ENCODE measurements at places on chromosomes 4 and X.

GRCh38 chr4:23028875-23029274 is 336.1 kb downstream of the GBA3 start:
- DNase-seq = no peak

GRCh38 chr4:181909368-181909767 is 333.8 kb upstream of the TENM3 start:
- no peak for DNase-seq

GRCh38 chr4:3408793-3409330 is 32.9 kb upstream of the HGFAC start:
- DNase-seq = peak; percentile 5

GRCh38 chrX:68669094-68669860 is 21.8 kb downstream of the STARD8 start:
- DNase-seq = peak; percentile 28

DNA sequence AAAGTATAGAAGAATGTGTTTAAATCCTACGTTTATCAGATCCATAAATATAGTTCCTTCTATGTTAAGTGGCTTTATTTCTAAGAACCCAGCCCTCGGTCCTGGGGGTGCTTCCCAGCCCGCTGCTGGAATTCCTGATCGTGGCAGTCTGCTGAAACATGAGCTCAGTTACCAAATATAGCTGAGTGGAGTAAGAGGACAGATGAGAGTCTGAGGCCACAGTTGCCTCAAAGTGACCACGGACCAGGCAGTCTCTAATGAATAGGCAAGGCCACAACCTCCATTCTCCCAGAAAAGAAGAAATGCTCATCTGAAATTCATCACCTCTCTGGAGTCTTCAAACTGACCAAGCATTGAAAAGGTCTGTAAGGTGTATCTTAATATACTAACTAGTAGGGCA is at the start of gene PALLD:
TSS of gene PALLD (plus strand) at position 219 of the 400 bp plus-strand sequence.
- no peak for DNase-seq

GRCh38 chrX:115255003-115255402 is 21.1 kb upstream of the LRCH2 start:
- DNase-seq = no peak

DNA sequence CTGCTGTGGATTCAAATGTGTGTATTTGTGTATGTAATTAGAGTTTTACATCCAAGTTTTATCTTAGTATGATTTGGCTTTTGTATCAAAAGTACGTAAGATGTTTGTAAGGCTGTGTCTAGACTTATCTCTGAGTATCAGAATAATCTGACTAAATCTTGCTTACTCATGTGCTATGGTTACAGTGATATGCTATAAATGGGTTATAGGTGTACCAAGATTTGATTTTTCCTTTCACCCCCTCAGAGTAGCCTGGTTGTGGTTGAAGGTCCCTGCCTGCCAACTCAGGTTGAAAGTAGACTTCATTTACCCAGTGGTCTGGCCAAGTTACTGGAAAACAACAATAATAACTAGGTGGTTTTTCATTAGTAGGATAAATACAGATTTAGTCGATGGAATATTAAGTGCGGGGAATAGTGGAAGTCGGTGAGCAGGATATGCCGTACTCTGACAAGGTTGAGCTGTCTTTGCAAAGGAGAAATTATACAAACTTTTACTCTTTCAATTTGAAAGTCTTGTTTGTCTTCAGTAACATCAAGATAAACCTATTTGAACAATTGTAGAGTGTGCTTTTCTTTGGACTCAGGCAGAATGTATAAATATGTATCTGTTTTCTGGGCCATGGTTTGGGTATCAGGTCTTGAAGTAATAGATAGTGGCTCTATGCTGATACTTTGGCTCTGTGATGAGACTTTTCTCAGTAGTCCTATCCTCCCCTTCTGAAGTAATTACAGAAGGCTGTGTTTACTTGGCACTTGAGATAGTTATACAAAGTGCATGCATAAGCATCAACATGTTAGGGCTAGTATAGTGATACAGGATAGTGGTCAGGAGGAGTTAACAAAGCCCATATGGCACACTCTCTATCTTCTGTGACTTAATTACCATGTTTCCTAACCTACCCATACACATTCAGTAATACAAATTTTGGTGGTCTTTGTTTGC is 23.7 kb downstream of the BMP2K start:
- no peak for DNase-seq

DNA sequence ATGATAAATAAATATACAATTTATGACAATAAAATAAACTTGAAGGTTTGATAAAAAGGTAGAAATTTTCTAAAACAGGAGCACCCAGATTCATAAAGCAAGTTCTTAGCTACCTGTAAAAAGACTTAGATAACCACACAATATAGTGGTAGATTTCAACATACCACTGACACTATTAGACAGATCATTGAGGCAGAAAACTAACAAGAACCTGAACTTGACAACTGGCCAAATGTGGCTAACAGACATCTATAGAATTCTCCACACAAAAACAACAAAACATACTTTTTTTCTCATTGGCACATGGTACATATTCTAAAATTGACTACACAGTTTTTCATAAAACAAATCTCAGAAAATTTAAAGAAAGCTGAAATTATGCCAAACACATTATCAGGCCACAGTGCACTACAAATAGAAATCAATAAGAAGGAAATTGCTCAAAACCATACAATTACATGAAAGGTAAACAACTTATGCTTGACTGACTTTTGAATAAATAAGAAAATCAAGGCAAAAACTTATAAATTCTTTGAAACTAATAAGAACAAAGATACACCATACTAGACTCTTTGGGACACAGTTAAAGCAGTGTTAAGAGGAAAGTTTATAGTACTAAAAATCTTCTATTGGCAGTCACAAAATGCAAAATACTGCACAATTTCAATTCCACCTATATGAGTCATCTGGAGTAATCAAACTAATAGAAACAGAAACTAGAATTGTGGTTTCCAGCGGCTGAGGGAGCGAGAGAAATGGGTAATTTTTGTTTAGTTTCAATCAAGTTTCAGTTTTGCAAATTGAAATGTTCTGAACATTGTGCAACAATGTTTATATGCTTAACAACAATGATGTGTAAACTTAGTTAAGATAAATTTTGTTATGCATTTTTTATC is 925.6 kb downstream of the SH3BGRL start:
- no peak for DNase-seq

DNA sequence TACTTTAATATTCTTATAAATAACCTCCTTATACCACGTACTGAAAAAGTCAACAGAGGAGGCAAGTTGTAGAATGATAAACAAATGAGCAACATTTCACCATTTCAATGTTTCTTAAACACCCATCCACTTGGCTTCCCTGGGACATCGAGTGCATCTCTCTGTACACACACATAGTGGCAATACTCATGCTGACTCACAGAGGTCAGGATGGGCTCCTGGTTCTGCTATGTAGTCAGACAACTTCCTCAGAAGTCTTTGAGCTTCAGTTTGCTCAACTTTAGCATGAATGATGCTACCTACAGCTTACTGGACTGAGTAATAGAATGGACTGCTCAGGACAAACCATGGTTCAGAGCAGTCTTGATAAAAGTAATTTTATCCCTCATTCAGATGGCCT is 56.9 kb downstream of the MAD2L1 start:
- no peak for DNase-seq

DNA sequence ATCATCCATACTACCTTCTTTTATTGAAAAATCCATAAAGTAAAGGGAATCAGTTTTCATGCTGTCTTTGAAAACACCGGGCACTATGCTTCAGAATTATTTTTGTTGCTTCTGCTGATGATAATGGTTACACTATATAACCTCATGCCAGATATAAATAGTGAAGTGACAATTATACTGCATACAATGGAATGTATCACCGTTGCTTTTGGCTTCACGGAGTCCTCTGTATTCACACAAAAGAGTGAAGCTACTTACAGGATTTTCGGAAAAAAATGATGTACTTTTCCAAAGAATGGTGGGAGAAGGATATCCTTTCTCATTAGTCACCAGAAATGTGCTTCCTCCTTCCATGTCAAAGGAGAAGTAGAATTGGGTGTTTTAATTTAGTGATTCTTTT is 159.1 kb upstream of the PITX2 start:
- DNase-seq = no peak

GRCh38 chr4:98833384-98833783 is 95.5 kb downstream of the EIF4E start:
- no peak for DNase-seq

DNA sequence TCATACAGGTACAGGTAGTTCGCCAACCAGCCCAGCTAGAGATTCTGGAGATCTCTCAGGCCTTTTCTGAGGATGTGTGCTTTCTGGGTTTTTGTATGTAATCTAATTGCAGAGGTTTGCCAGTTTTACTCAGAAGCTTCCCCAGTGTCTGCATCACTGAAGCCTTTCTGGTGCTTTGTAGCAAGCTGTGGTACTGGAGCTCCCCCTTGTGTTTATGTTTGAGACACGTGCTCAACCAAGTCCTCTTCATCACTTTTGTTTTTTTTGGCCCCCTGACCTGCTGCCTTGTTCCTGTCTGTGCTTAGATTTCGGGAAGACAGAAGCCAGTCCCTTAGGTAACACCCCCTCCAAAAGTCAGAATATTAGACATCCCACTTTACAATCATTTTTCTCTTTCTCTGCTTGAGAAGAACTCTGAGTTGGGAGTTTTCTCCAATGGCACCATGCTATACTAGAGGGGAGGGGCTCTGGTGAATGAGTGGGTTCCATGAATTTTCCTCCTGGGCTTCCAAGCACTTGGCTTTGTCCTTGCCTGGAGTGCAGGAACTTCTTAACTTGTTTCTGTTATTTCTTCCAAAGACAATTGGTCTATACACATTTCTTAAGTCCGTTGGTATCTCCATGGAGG is 128.4 kb upstream of the TBC1D9 start:
- no peak for DNase-seq

DNA sequence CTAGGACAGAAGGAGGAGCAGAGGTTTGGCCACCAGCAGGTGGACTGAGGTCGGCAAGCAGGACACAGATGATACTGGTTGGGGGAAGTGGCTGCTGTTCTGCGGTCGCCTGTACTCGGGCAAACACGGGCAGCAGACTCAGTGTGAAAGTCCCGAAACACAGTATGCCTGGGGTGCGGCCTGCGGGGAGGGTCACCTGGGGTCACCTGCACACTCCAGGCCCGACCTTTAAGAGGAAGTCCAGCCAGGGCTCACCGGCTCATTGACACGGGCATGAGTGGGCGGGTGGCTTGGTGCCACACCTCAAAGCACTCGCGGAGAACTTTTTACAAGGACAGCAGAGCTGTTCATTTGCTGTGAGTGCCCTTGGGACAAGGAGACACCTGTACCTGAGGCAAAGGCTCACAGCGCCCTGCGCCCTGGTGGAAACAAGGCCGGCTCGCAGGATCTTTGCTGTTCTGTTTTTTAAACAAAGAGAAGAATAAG is 71.5 kb upstream of the MXD4 start:
- DNase-seq = no peak

GRCh38 chrX:7261672-7262332 is 113.8 kb upstream of the PUDP start:
- DNase-seq = no peak

- DNase-seq = peak; percentile 30
These were observed 31.8 kb upstream of the HSD17B13 start for GRCh38 chr4:87354168-87355102.

GRCh38 chr4:126468144-126468543 is 1153.4 kb downstream of the FAT4 start:
- DNase-seq = no peak

- peak; percentile 70 for DNase-seq
These were observed 39.0 kb downstream of the CPLX1 start for GRCh38 chr4:786861-787300.

GRCh38 chrX:15971696-15972095 is 117.1 kb upstream of the AP1S2 start:
- no peak for DNase-seq

DNA sequence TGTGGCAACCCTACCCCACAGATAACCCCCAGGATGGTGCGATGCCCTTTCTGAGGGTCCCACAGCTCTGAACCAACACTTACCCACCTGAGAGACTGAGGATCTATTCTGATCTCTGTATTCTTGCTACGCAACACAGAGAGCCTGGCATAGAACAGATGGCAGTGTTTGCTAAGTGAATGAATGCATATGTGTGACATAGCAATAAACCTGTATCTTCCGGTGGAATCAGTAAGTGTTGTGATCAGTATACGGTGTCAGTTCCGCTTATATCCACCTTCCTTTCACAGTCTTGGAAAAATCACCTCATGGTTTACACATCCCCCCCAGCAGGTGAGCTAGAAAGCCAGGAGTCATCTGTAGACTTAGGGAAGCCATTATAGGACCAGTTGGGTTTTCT is 5.9 kb upstream of the HSD17B10 start:
- DNase-seq = no peak

- DNase-seq = no peak
These were observed 13.0 kb upstream of the SLC10A4 start for GRCh38 chr4:48470137-48470536.

DNA sequence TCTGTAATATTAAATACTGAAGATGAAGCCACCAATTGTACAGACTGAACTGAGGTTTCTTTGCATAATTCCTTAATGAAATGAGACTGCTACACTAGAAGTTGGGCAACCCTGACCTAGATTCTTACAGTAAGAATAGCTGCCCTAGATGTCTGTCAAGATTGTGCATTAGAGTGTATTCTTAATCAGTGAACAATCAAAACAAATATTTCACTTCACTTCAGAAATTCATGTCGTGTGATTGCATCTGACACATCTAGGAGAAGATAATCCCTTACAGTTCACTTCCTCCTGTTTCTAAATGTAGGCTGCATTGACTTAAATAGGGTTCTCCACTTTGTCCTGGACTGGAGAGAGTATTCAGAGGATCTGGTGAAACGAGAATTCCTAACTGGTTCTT is 283.1 kb downstream of the HNRNPD start:
- DNase-seq = no peak

DNA sequence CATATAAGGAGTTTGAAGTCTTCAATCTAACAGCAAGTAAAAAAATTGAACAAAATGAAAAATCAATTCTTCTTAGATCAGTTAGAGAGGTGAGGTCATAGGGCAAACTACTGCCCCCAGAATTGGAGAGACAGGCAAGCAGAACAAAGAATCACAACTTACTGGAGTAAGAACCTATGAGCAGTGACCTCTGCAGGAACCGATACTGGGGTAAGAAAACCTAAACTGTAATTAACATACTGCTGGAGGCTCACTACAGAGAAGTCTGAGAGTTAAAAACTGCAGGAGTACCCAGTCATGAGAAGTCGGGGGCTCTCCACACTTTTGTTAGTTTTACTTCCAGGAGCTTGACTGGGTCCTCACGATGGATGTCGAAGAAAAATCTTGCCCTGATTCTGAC is 16.0 kb downstream of the CLDN22 start:
- DNase-seq = no peak

DNA sequence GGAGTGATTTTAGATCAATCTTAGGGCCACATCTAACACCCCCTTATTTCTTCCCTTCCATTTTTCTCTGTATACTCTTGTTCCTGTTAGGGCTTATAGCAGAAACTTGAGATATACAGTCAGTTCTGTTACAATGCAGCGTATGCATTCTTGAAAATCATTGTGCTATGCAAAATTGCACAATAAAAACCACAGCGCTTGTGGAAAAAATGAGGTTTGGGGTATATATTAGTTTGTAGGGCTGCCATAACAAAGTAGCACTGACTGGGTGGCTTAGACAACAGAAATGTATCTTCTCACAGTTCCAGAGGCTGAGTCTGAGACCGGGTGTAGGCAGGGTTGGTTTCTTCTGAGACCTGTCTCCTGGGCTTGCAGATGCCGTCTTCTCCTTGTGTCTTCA is 59.0 kb downstream of the WWC2 start:
- no peak for DNase-seq

Measured in uterus (tissue), 4 donors.